ENCODE measurements at places on chromosomes 11 and 22. TPM values are rescaled to one million over a fixed set of nuclear protein-coding genes. Genes with fewer than 3 reads are reported as not detected.

GRCh38 chr11:45355706-45356041 lies 69.5 kb upstream of the SYT13 start:
- DNase-seq: no peak

GRCh38 chr11:68960294-68961071 lies 20.3 kb downstream of the MRGPRD start:
- DNase-seq: peak; percentile 36

GRCh38 chr11:92811341-92811740 lies 158.1 kb upstream of the MTNR1B start:
- no peak for DNase-seq

DNA sequence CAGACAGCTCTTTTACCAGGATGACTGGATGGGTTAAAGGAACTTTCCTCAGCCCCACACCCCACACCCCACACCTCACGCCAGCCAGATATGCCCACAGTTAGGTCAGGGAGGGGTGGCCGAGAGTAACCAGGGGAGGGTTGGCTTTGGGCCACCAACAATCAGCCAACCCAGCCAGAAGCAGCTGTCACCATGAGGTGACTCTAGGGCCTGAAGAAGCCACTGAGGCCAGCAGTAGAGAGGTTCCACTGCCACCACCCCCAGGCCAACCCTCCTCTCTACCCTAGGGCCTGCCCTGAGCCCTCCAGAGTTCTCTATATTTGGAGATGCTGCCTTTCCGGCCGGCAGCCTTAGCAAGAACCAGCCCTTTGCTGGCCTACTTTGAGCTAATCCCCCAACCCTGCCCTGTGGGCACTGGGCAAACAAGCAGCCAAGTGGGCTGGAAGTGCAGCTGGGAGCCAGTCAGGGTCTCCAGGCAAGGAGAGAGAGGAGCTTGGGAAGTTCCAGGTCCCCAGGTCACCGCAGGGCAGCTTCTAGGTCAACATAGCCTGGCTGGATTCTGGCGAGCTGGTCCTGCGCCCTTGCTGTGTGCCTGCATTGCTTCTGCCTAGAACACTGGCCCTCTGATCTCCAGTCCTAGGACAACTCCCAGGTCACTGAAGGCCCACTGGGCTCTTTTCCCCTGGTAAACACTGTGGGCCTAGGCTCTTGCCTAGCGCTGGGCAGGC lies 12.0 kb upstream of the SYT8 start:
- DNase-seq: no peak

DNA sequence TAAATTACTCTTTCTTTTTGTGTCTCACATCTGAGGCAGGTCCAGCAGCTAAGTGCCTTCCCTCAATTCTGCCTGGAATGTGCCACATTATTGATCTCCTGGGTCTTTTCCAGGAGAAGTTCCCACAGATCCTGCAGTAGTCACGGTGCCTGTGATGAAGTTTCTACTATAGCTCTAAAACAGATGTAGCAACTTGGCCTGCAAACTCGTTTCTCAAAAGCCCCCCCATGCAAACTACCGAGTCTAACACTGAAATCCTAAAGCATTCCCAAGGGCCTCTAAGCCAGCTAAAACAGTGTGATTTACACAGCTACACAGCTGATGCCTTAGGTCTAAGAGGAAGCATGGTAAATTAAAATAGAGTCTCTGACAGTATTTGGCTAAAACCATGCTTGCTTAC lies 54.3 kb downstream of the DDI1 start:
- DNase-seq: no peak

DNA sequence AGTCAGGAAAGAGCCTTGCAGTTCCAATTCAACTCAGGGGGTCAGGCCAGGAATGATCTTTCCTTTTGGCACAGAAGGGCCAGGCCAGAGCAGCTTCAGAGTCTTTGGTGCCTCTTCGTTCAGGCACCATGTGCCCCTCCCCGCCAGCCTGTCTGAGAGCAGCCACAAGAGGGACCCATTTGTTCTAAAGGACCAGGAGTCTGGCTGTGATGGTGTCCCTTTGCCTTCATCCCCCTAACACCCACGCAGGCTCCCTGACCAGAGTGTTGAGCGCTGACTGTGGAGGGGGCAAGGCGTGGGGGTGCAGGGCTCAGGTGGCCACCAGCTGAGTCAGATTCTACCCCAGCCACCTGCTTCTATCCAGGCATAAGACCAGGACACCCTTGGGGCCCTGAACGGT lies 156.4 kb downstream of the TTC17 start:
- no peak for DNase-seq

- peak; percentile 59 for DNase-seq
Measured at GRCh38 chr11:128734103-128734831, 40.4 kb downstream of the FLI1 start.

GRCh38 chr11:71542879-71543777 lies 5.1 kb upstream of the KRTAP5-9 start:
- DNase-seq: no peak

DNA sequence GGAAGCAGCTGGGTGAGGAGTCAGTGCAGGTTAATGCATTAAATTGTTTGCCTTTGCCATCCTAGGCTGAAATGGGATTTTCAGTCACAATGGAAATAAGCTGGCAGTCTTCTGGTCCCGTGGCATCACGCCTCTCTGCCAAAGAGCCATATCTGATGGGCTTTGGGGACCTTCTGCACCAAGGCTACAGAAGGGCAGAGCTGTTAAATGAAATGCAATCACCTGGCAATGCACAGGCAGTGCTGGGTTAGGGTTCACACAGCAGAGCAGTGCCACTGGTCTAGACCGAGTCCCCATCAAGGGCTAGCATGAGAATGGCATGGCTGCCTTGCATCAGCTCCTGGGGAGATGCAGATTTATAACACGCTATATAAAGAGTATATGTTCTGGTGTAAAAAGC lies 749.2 kb downstream of the NTM start:
- DNase-seq: no peak

- DNase-seq: no peak
Measured at GRCh38 chr22:19199479-19199878, 20.9 kb upstream of the SLC25A1 start.

- no peak for DNase-seq
Measured at GRCh38 chr11:129855086-129855485, 39.4 kb downstream of the TMEM45B start.

DNA sequence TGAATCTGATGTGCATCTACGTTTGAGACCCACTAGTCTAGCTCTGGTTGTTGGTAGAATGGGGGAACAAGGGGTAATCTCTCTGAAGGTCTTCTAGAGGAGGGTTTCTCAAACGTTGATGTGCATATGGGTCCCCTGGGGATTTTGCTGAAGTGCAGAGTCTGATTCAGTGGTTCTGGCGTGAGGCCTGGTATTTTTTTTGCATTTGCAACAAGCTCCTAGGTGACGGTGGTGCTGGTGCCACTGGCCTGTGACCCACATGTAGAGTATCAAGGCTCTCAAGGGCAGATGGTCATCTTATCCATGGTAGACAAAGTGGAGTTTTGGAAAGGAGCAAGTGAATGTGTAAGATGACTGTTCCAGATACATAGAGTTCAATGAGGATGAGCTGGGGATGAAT lies 97.1 kb downstream of the CEP164 start:
- no peak for DNase-seq

- no peak for DNase-seq
Measured at GRCh38 chr11:17827006-17827405, 92.4 kb downstream of the KCNC1 start.

DNA sequence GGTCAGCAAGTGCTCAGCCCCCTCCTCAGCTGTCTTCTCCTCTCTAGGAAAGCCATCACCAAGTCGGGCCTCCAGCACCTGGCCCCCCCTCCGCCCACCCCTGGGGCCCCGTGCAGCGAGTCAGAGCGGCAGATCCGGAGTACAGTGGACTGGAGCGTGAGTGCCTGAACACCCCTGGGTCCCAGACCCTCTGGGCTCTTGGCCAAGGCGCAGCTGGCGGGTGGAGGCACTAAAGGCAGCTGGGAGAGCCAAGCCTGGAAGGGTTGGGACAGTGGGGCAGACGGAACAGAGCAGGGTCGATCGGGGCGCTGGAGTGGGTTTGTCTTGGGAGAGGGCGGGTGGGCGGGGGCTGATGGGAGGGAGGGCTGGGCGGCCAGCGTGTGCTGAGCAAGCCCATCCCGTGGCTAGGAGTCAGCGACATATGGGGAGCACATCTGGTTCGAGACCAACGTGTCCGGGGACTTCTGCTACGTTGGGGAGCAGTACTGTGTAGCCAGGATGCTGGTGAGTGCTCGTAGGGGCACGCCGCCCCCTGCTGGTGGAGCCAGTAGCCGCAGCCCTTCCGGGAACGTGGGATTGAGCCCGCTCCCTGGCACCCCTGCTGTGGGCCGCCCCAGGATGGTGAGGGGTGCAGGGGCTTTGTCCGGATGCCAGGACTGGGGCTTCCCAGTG lies 14.1 kb upstream of the MDK start:
- peak; percentile 87 for DNase-seq

GRCh38 chr11:57276169-57276970 lies 39.3 kb upstream of the APLNR start:
- DNase-seq: no peak

DNA sequence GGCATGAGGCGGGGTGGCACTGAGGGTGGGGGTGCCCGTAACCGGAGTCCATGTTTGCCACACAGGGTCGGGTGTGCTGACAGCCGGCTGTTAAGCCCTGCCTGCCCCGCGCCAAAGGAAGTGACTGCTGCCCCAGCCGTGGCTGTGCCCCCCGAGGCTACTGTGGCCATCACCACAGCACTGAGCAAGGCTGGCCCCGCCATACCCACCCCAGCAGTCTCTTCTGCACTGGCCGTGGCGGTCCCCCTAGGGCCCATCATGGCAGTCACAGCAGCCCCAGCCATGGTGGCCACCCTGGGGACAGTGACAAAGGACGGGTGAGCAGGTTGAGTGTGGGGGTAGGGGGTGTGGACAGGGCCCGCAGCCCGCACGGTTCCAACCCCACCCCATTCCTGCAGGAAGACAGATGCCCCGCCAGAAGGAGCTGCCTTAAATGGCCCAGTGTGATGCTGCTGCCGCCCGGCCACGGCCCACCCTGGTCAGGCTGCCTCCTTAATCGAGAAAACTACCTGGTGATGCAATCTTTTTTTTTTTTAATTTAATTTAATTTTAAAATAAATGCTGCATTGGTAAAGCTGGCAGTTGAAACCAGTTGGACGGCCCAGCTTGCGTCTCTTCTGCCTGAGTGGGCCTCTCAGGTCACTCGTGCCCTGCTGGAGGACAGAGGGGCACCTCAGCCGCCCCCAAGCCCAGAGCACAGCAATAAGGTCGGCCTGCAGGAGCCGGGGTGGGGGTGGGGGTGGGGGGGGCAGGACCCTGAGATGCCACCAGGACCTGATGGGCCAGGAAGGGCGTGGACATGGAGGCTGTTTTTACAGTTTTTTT lies 30.8 kb downstream of the SBF1 start:
- DNase-seq: no peak

DNA sequence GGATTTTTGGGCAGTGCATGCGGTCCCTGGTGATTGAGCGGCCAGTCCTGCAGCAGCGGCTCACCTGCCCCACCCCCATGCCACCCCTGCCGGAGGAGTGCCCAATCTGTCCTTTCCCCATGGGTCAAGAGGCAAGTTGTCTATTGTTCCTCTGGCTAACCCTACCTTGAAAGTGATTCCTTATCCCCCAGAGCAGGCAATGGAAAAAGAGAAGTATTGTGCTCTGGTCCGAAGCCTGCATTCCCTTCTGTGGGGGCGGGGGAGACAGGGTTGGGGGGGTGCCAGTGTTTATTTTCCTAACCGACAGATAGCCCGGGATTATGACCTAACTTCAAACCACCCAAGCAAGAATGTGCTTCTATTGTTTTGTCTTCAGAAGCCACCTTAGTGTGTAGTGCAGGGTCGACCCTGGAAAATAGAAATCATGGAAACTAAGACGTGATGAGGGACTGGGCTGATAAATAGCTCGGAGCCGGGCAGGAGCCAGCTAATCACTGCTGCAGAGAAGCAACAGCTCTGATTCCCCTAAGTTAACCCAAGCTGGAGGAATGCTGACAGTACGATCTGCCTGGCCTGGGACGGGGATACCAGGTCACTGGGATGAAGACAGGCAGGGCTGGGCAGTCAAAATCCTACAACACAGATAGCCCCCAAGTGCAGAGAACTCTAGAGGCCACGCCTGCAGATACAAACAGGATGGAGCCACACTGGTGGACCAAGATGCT lies 38.7 kb upstream of the ATXN10 start:
- DNase-seq: no peak

GRCh38 chr11:118918686-118919280 lies 6.9 kb downstream of the BCL9L start:
- no peak for DNase-seq

DNA sequence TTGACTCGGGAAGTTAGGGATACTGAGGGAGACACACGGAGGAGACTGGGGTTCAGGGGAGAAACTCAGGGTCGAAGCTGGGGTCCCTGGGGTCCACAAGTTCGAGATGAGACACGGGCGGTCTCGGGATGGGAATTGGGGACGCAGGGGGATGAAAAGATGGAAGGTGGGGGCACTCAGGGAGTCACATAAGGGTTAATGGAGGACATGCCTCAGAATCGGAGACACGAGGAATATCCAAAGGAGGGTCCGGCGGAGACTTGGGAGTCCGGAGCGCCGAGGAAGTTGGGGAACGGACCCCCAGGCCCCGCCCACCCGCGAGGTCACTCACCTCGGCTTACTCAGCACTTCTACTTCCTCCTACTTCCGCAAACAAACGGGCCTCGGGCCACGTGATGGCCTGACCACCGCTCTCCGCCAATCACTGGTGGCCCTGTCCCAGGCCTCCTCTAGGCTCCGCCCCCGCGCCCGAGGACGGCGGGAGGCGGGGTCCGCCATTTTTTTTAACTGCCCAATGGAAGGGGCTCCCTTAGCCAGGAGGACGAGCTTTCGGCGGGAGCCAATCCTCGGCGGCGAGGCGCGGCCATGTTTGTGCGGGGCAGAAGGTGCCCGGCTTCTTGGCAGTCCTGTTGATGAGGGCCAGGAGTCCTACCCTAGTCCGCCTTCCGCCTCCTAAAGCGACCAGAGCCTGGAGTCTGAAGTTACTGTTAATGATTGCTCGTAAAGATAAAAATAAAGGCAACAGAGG lies at the start of gene PLA2G6:
Gene PLA2G6 (minus strand): TSS at position 378 of the 748 bp plus-strand sequence. CDS start 12,404 bp downstream, outside the sequence.
- peak; percentile 99 for DNase-seq

The SHANK3 gene
- 14.9 TPM for polyA plus RNA-seq

The PPME1 gene
- polyA plus RNA-seq: 40.5 TPM

The CEP164 gene
- polyA plus RNA-seq: 6.6 TPM

The CRYBB2 gene
- polyA plus RNA-seq: not detected

The CCDC73 gene
- not detected for polyA plus RNA-seq

The UBQLNL gene
- 0.03 TPM for polyA plus RNA-seq

The RIMBP3B gene
- polyA plus RNA-seq: 0.06 TPM

The DDI1 gene
- polyA plus RNA-seq: not detected

The MAPK8IP2 gene
- 0.23 TPM for polyA plus RNA-seq

The F2 gene
- polyA plus RNA-seq: not detected
